ENCODE measurements at places on chromosomes 16 and 17.

DNA sequence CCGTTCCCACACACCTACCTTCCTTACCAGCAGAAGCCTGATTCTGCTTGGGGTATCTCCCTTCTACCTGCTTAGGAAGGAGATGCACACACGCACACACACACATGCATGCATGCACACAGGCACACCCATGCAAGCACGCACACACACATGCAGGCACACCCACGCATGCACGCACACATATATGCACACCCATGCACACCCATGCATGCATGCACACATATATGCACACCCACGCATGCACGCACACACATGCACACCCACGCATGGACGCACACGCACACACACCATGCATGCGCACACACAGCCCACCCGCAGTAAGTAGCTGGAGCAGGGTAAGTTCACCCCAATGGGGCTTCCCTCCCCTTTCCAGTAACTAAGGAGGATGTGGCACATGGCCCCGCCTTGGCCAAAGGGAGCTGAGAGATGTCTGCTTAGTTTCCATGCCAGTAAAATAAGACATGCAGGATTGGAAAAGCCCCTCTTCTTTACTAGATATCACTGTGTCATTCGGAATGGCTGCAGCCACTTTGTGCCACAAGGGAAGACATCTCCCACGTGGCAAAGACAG, 33.7 kb downstream of the ADCY9 start:
- DNase-seq, result no peak

DNA sequence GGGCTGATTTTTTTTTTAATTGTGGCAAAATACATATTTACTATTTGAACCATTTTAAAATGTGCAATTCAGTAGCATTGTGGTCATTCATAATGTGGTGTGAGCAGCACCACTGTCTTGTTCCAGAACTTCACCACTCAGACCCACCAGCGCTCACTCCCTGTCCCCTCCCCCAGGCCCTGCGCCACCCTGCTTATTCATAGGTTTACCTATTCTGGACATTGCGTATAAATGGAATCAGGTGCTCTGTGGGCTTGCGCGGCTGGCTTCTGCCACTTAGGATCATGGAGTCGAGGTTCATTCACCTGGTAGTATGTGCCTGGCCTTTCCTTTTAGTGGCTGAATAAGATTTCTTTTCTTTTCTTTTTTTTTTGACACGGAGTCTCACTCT, 59.4 kb downstream of the NT5M start:
- DNase-seq, result no peak

- DNase-seq, result no peak
Measured at GRCh38 chr16:16004314-16004749, 54.9 kb downstream of the ABCC1 start.

DNA sequence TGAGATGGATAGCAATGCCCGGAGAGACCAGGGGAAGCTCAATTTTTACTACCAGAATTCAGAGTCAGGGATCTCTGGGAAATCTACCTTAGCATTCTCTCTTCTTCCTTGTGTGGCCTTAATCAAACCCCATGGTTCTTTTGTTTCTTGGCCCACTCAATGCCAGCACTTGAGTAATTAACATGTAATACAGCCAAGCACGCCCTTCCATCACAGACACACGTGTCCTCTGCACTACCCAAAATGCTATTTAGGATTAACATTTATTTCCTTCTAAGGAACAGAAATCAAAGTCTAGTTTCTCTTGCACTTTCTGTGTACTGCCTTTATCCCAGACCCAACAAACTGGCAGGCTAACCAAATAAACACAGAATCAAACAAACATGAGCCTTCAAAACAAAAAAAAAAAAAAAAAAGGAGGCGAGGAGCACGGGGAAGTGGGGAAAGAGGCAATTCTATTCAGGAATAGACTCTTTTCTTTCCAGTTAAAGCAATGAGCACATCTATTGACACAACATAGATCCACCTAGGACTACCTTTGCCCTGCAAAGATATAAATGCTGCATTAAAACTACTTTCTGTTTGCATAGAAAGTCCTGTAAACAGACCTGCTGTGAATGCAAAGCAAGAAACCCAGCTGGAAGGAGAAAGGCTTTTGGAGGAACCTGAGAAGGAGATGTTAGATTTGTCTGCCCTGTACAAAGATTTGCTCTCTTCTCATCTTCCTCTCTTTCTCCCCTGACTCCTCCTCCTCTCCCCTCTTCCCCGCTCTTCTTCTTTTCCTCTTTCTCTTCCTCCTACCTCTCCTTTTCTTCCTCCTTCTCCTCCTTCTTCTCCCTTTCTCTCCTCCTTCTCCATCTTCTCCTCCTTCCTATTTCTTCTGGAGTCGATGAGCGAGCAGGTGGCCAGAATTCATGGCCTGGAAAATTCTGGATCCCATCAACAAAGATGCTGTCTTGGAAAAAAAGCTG, 294.4 kb downstream of the NPIPA8 start:
- no peak for DNase-seq

GRCh38 chr17:11797803-11798202, 199.5 kb downstream of the ZNF18 start:
- no peak for DNase-seq

GRCh38 chr17:55601874-55602364, 90.7 kb upstream of the SMIM36 start:
- no peak for DNase-seq

- DNase-seq, result no peak
Measured at GRCh38 chr17:26809033-26809432, 484.9 kb upstream of the WSB1 start.
